Thoracic aorta (tissue), 2 donors: ENCODE measurements at places on chromosomes 1 and 21. TPM values are rescaled to one million over a fixed set of nuclear protein-coding genes. Genes with fewer than 3 reads are reported as not detected.

The GADD45A gene
- 262 TPM for total RNA-seq

DNA sequence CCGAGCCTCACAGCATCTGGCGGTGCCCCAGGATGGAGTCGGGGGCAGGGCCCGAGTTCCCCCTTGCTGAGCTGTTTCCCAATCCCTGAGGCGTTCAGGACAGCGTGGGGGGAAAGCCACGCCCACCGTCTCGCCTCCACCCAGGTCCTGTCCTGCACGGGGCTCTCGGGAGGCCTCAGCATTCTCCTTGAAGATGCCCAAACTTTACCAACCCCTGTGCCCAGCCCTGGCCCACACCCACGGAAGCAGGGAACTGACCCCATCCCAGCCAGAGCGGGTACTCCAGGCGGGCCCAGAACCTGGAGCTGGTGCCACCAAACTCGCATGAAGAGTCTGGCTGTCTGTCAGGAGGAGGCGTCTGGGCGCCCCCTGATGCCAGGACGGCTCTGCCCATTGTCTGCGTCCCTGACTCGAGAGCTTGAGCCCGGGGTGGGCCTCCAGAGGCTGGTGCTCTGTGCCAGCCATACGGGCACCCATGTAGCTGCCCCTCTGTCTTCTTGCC lies 35.3 kb upstream of the POFUT2 start:
- no peaks in the 10 kb centered on the region for H3K27me3 ChIP-seq
- peak overlapping the region; percentile 98 for H3K27ac ChIP-seq
- peak; percentile 50 for DNase-seq
- H3K4me3 ChIP-seq: peak overlapping the region; percentile 34
- H3K4me1 ChIP-seq: peaks cover 72% of the 10 kb centered on the region
- no peaks in the 10 kb centered on the region for H3K36me3 ChIP-seq

GRCh38 chr1:67690018-67690363 lies 5.0 kb downstream of the GADD45A start:
- peak overlapping the region; percentile 98 for H3K27ac ChIP-seq
- no peaks in the 10 kb centered on the region for H3K27me3 ChIP-seq
- peaks cover 15% of the 10 kb centered on the region for H3K36me3 ChIP-seq

DNA sequence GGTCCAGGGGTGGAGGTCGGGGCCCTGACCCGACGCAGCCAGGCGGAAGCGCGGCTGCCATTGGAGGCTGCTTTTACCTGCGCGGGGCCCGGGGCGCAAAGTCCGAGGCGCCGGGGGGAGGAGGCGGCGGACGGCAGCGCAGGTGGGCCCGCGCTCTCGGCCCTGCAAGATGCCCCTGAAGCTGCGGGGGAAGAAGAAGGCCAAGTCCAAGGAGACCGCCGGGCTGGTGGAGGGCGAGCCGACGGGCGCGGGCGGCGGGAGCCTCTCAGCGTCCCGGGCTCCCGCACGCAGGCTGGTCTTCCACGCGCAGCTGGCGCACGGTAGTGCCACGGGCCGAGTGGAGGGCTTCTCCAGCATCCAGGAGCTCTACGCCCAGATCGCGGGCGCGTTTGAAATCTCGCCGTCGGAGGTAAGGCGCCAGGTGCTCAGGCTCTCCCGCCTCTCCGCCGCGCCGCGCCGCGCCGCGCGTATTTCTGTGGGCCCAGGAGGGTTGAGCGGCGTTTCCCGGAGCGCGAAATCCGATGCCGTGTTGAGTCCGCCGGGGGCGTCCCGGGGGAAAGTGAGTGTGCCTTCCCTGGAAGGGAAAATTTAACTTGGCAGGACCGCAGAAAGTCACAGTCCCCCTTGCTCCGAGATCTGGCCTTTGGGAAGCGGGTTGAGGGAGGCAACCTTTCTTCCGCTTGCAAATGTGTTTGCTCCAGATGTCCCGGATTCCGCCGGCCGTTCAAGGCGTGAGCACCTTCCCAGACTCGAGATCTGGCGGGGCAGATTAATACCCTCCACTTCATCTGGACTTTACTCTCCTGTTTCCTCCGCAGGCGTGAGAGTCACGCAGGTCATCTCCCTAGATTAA lies at the start of gene GIPC2:
Gene GIPC2, plus strand, starts transcription at position 41 of the 853 bp plus-strand sequence. Its CDS starts 129 bp downstream, at position 170.
- H3K27me3 ChIP-seq: no peaks in the 10 kb centered on the region
- H3K4me3 ChIP-seq: peak within 1 kb of the TSS; percentile 81

- no peaks in the 10 kb centered on the region for H3K27me3 ChIP-seq
- no peaks in the 10 kb centered on the region for H3K36me3 ChIP-seq
- no peak overlapping the region for H3K27ac ChIP-seq
Observed at GRCh38 chr1:231053493-231054162, 13.6 kb upstream of the FAM89A start.

DNA sequence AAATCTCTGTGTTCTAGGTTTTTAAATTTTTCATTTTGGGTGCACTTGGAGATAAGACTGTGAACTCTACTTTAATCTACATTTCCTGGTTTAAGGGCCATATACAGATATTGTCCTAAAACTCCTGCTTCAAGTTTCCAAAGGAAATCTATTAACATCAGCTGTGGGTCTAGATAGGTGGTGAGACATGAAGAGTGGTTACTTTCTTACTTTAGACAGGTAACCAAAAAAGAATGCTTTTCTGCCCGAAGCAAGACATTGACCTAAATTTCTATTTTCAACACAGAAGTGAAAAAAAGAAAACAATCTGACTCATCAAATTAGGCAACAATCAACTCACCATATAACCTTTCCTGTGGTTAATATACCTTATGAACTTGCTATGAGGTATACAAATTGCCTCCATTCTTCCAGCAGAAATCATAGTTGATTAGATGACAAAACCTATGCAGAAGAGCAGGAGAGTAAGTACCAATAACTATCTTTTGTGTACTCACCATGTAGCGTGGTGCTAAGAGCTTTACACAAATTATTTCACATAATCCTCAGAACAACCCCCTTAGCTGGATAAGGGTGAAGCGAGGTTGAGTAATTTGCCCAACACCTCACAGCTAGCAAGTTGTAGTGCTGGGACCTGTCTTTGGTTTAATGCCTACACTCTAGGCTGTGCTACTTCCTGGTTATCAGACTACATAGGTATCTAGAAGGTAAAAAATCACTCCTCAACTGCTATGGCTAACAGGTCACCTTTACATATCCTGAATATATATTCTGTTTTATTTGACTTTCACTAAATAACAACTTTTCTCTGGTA lies 23.4 kb upstream of the PTPN14 start:
- no peak for DNase-seq
- no peaks in the 10 kb centered on the region for H3K4me1 ChIP-seq
- H3K27ac ChIP-seq: no peak overlapping the region
- H3K4me3 ChIP-seq: no peak overlapping the region

The C1orf226 gene
- total RNA-seq: 3.3 TPM

GRCh38 chr1:19785660-19786059 lies 14.1 kb downstream of the TMCO4 start:
- H3K27me3 ChIP-seq: no peaks in the 10 kb centered on the region
- H3K36me3 ChIP-seq: peaks cover 21% of the 10 kb centered on the region
- no peak overlapping the region for H3K27ac ChIP-seq
- H3K4me1 ChIP-seq: no peaks in the 10 kb centered on the region

The NHLH2 gene
- total RNA-seq: not detected

The ETV3L gene
- not detected for total RNA-seq

The NCF2 gene
- 22.2 TPM for total RNA-seq

GRCh38 chr1:159947942-159948341 lies 2.5 kb upstream of the IGSF9 start:
- no peak overlapping the region for H3K4me3 ChIP-seq
- H3K27me3 ChIP-seq: no peaks in the 10 kb centered on the region
- no peak overlapping the region for H3K27ac ChIP-seq
- no peaks in the 10 kb centered on the region for H3K36me3 ChIP-seq

The CELA2B gene
- total RNA-seq: not detected

DNA sequence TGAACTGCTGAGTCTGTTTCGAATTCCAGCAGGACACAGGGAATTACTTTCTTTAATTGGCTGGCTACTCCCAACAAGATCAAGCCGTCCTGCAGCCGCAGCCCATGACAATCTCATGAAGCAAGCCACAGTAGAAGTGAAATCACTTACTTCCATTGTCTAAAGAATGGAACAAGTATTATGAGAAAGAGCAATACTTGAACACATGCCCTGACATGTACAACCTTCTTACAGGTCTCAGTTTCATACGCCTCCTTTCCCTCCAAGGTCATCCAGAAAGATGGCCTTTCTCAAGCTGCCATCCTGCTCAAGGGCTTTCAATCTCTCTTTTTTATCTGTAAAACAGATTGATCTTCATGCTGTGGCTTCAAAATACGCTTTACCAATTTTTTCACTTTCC lies 85.1 kb downstream of the PCSK9 start:
- H3K27ac ChIP-seq: no peak overlapping the region
- peaks cover 36% of the 10 kb centered on the region for H3K36me3 ChIP-seq
- no peaks in the 10 kb centered on the region for H3K27me3 ChIP-seq

The OR2L3 gene
- total RNA-seq: not detected

DNA sequence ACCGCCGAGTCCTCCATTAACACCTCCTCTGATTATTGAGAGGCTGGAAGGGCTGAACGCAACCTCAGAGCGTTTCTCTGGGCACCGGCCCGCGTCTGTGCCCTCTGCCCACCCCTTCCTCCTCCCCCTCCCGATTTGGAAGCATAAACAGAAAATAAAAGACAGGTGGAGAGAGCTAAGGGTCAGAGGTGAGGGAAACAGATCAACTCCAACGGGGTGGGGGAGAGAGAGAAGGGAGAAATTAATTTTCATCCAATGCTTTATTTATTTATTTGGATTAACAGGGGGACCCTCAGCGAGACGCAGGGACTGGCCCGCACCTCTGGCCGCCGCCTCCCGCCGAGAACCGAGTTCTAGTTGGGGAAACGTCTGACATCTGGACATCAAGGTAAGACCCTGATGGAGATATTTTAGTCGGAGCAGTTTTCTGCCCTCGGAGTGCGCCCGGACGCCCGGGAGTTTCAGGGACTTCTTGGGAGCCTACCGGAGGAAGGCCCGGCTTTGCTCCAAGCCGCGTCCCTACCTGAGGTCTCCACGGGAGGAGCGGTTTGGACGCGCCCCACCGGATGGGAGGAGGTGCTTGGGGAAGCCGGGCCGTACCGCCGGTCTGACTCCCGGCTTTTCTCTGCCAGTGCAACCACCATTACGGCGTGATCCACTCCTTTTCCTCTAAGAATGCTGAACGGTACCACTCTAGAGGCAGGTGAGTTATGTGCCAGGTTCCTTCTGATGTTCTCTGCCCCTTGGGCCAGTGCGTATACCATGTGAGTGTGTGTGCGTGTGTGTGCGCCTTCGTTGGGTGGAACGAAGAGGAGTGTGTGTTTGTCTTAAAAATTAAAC lies 5.1 kb upstream of the LHX9 start:
- H3K36me3 ChIP-seq: no peaks in the 10 kb centered on the region
- H3K27me3 ChIP-seq: peaks cover 66% of the 10 kb centered on the region
- peaks cover 39% of the 10 kb centered on the region for H3K4me1 ChIP-seq
- peak overlapping the region; percentile 29 for H3K4me3 ChIP-seq
- H3K27ac ChIP-seq: no peak overlapping the region

The DISP3 gene
- total RNA-seq: not detected

The KRTAP12-2 gene
- total RNA-seq: not detected

DNA sequence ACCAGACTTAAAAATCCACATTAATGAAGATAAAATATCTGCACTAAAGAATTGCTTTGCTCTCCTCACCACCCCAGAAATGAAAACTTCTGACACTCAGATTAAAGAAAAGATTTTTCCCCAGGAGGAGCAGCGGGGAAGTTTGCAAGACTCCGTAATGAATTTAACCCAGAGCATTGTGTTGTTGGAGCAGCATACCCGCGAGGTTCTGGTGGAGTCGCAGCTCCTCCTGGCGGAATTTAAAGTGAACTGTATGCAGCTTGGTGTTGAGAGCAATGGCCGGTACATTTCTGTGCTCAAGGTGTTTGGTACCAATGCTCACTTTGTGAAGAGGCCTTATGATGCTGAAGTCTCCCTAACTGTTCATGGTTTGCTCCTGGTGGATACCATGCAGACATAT lies 46.4 kb downstream of the VPS13D start:
- H3K27me3 ChIP-seq: no peaks in the 10 kb centered on the region
- H3K36me3 ChIP-seq: peaks cover 44% of the 10 kb centered on the region
- H3K4me1 ChIP-seq: no peaks in the 10 kb centered on the region
- no peak overlapping the region for H3K4me3 ChIP-seq
- no peak overlapping the region for H3K27ac ChIP-seq
- no peak for DNase-seq

- peaks cover 4% of the 10 kb centered on the region for H3K4me1 ChIP-seq
- H3K27ac ChIP-seq: no peak overlapping the region
- H3K27me3 ChIP-seq: no peaks in the 10 kb centered on the region
- no peak overlapping the region for H3K4me3 ChIP-seq
- DNase-seq: no peak
Observed at GRCh38 chr21:45892156-45892915, 89.2 kb upstream of the COL6A1 start.

DNA sequence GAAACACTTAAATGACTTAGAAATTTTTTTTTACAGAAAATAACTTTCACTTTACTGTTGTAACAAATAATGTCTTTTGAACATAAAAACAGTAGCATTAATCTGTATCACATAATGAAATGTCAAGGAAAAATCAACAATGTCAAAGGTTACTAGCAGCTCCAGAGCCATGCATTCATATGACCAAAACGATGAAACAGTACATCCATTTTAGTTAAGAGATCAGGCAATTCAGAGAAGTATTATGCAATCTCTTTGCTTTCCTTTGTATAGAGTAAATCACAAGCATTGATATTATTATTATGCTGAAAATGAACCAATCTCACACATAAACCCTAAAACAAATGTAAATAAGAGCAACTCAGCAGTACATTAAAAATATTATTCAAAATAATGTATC lies 748.9 kb downstream of the PLA2G4A start:
- H3K27ac ChIP-seq: no peak overlapping the region
- no peak for DNase-seq
- no peaks in the 10 kb centered on the region for H3K27me3 ChIP-seq
- no peaks in the 10 kb centered on the region for H3K4me1 ChIP-seq
- no peaks in the 10 kb centered on the region for H3K36me3 ChIP-seq
- H3K4me3 ChIP-seq: no peak overlapping the region

DNA sequence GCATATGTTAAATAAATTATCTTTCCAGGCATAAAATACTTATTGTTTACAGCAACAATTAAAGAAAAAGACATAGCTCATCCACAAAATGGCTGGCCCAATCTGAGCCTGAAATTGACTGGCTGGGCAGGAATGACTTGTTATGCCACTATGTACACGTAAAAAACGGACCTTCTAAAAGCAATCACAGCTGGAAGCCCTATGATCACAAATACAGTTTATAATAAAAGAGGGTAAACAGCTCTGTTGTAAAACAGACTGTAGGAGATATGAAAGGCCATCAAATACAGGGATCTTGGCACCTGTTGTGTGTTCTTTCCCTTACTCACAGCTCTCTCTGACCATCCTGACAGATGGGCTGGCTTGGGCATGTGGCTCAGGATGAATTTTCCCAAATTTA lies 70.5 kb upstream of the DMRTA2 start:
- no peaks in the 10 kb centered on the region for H3K27me3 ChIP-seq
- no peaks in the 10 kb centered on the region for H3K4me1 ChIP-seq
- no peak for DNase-seq
- H3K27ac ChIP-seq: no peak overlapping the region
- no peak overlapping the region for H3K4me3 ChIP-seq

DNA sequence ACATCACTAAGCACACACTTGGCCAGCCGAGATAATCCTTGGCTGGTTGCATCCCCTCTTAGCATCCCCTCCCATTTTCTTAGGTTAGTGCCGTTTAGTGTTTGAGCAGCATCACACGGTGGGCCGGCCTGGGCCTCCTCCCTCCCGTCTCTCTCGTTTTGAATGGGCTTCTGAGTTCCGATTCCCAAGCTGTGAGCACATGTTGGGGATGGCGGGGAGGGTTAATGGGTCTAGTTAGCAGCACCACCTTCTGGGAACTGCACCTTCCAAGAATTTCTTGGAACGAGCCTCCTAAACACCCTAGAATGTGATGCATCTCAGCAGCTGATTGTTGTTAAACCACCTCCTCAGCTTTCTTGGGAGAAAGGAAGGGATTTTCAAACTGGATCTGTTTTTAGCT lies 73.3 kb downstream of the CNIH3 start:
- H3K36me3 ChIP-seq: no peaks in the 10 kb centered on the region
- DNase-seq: no peak
- H3K27ac ChIP-seq: no peak overlapping the region
- no peak overlapping the region for H3K4me3 ChIP-seq
